Natural killer cell (primary cell): ENCODE measurements at places on chromosomes 5 and 9.

DNA sequence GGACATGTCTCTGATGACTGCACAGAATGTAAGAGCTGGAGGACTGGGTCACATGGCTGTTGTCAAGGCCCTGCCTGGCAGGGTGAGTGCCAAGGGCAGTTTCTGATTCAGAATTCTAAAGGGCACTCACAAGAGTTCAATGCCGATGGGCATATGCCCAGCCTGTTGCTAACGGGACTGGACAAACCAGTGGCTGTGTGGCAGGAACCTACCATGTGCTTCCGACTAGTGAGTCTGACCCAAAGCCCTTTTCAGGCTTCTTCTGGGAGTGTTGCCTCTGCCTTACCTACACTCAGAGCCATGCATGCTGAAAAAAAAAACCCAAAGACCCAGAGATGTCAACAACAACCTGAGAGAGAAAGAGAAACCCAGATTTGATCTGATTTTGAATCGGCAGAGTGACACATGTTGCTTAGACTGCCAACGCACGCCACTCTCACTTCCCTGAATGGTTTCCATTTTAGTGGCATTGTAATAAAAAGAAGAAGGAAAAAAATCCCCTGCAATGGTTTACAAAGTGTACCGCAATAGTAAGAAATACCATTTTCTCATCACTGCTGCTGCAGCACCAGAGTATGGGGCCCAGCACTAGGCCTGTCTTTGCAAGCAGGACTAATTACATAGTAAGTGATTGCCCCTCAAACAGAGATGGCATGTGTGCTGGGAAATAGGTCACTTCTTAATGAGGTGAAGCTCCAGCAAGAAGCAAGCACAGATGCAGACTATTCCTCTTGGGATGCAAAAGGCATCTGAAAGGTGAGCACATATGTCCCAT lies 194.3 kb downstream of the PALM2AKAP2 start:
- DNase-seq: no peak

GRCh38 chr5:42767491-42768105 lies 11.0 kb downstream of the CCDC152 start:
- peak; percentile 46 for DNase-seq

DNA sequence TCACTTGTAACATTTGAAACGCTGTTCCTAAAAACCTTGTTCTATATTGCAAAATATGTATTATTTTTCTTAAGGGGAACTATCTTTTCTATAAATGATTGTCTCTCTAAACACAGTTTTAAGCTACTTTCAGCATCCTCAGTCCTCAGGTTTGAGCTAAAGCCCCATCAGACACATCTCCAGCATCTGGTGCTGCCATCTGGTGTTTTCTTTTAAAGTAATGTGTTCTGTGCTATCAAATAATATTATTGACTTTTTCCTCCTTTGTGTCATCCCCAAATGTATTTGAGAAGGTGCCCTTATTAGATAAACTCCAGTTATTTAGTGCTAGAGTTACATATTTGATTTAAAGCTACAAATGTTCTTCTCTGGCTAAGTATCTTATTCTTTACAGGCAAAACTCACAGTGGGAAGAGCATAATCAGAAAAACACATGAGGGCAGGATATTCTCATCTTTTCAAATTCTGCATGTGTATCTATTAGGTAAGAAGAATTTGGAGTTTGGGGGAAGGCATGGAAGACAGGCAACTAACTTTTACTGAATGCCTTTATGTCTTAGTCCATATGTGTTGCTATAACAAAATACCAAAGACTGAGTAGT lies 27.5 kb downstream of the ZNF474 start:
- DNase-seq: peak; percentile 17

- no peak for DNase-seq
These were observed 291.1 kb downstream of the DMAC1 start for GRCh38 chr9:7508516-7508915.

DNA sequence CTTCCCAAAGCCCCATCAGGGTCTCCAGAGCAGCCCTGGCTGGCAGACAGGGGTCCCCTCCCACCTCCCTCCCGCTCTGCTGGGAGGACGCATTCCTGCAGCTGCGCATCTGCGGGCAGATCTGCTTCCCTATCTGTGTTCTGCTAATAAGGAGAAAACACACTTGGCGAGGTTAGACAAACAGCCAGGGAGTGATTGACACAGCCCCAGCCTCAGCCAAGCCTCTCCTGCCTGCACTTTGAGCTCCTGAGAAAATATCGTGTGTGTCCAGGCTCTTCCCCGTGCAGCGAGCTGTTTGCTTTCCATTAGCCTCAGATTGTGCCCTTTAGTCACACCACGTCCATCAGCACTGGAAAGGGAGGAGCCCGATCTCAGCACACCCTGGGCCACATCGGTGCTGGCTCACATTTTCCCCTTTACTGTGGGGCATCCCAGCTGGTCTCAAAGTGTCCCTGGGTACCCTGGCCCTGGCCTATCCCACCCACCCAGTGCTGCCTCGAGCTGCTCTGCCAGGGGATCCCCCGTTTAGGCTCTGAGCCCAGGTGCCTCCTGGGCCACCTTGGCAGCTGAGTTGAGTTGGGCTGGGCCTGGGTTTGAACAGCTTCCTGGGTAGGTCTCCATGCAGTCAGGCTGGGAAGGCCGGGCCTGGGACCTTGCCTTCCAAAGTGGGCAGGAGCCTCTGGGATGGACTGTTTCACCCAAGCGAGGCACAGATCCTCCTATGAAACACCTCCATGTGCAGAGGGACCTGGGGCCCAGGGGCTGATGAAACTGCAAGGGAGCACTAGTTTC lies 61.1 kb downstream of the BARX1 start:
- no peak for DNase-seq

- no peak for DNase-seq
These were observed 384.2 kb downstream of the EFNA5 start for GRCh38 chr5:107286447-107287098.

DNA sequence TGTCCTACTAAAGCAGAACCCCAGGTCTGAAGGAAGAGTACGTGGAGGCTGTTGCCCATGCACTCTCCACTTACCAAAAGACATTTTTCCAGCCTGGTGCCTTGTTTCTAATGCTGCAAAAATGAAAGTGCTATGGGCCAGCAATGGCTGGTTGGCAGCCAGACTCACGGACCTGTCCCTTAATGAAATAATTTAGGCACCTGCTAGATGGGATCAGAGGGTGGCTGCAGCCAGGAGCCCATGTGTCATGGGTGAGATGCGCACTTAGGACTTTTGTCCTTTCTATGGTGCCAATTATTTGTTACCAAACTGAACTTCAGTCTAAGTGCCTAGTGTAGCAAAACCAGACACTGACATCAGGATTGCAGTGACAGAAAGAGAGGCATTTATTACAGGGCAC lies 276.3 kb downstream of the YTHDC2 start:
- DNase-seq: no peak

DNA sequence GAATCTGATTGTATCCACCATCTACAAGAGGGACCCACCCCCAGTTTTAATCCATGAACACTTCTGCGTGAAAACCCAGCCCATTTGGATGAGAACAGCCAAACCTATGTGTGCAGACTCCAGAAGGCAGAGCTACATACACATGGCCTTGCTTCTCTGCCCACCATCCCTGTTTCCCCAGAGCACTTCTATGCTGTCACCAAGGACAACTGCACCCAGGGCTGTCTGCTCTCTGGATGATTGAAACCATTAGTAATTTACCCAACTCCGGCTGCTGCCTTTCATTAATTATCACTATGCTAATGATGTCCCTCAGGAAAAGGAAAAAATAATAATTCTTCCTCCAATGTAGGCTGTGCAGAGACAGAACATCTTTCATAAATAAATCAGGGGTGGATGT lies 8.9 kb downstream of the CARTPT start:
- no peak for DNase-seq

GRCh38 chr5:133371371-133372155 lies 240.8 kb downstream of the FSTL4 start:
- DNase-seq: no peak

GRCh38 chr9:138013836-138014562 lies 136.4 kb downstream of the CACNA1B start:
- no peak for DNase-seq

DNA sequence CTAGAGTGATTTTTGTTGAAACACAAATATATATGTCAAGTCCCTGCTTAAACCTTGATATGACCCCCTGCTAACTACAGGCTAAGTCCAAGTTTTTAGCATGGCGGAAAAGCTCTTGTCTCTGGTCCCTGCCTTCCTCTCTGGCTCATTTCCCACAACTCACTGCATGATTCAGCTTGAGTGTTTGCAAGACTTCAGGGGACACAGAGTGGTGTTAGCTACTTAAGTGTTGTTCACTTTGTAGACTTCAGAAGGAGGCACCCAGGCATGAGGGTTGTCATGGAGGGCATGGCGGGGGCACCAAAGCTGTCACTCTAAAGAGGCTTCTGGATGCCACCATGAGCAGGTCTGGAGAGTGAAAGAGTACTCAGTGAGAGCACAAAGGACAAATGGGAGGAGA lies 362.4 kb upstream of the ACTBL2 start:
- no peak for DNase-seq

DNA sequence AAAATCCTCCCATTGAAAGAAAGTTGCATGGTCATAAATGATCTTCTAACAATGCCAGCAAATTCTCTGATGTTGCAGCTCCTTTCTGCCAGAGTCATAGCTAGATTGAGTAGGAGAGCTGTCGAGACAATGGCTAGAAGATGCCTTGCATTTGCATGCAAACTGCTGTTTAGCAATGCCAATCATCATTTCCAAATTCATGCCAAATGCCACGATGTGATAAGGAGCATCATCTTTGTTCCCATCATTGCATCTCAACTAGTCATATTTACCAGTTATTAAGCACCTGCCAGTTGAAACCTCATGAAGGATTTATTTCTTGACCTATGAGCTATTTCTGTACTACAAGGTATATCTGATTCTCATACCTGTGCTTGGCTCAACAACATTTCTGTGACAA lies 246.4 kb upstream of the PIK3R1 start:
- no peak for DNase-seq

GRCh38 chr5:171840066-171840465 lies 54.4 kb downstream of the SMIM23 start:
- DNase-seq: no peak

- DNase-seq: no peak
These were observed 57.8 kb downstream of the TTC39B start for GRCh38 chr9:15249042-15249818.

DNA sequence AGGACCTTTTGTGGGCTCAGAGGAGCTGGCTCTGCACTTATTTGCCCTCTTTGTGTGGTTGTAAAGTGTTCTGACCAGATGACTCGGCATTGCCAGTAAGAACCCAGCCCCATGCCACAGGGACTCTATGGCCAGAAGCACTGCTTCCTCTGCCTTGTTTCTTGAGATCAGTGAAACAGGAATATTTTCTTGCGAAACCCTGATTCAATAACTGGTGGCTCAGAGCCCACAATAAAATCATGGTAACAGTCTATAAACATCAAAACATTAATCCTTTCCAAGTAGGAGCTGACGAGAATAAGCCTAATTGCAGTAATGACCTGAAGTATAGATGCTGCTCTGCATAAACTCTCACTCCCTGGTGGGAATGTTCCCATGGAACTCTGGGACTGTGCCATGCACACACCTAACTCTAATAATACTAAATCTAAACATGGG lies 344.3 kb downstream of the ZNF608 start:
- DNase-seq: no peak

GRCh38 chr5:116759860-116760640 lies 185.4 kb upstream of the SEMA6A start:
- no peak for DNase-seq

DNA sequence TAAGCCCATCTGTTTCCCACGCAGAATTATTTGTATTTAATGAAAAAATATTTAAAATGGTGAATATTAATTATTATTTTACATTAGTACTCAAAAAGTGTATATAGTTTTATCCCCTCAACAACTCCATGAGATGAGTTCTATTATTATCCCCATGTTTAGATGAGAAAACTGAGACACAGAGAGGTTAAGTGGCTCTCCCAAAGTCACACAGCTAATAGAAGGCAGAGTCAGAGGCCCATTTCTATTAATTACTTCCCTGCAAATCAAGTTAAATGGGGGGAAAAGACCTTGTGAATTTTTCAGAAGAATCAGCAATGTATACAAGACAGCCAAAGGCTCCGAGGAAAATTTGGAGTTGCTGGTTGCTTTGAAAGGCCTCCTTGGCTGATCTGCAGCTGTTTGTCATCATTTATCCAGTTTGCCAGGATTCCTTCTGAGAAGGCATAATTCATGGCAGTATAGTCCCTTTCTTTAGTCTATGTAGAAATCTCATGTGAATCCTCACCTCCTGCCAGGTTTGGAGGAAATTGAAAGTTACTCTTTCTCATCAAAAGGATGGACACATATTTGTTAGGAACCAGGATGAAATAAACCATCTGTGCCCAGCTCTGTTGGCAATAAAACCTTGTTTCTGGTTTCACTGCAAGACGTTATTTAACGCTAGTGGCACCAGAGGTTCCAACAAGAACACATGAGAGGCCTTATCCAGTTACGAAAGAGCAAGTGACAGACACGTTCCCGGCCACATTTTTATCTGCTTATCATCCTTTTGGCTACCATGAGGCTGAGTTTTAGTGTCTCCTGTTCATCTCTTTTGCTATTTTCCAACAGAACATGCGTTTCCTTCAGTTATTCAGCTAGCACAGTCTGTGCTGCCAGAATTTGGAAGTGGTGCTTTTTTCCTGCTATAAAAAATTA lies 621 bp downstream of the FYB1 start:
- peak; percentile 10 for DNase-seq

DNA sequence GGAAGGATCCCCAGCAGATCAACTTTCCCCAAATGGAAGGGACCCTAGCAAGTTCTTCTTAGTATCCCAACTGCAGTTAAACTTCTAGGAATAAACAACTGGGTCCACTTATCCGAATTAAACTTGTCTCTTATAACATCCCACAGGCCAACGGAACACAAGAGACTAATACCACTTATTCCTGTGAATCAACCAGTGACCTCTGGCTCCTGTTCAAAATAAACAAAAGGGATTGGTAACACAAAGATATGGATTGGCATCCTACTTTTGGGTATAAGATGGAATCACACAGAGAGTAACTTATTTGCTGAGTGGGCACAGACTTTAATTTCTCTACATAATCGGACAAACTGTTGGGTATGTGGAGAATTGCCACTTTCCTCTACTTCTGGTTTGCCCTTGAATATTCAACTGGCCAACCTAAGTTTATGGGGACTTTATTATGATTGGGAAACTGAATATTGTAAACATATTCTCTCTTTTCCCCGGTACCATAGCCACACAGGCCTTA lies 12.4 kb upstream of the PAIP1 start:
- no peak for DNase-seq

GRCh38 chr9:31146485-31147166 lies 1237.8 kb upstream of the ACO1 start:
- DNase-seq: no peak

DNA sequence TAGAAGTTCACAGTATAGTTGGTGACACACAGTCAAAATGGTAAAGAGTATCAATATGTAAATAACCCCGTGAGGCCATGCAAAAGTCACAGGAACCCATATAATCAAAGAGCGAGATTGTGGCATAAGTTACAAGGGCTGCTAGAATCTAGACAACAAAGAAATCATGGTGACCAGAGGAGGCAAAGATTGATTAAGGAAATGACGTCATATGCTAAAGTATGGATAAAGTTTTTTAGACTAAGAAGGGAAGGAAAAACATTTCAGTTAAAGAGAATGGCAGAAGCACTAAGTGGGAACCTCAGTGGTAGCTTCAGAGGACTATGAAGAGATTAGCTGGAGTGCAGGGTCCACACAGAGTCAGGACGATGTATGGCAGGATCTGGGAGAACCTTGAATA lies 330.3 kb downstream of the NFIB start:
- DNase-seq: no peak
